ENCODE measurements at places on chromosomes 2 and 18.

- no peak for DNase-seq
Measured at GRCh38 chr2:160227293-160227915, 27.3 kb upstream of the ITGB6 start.

DNA sequence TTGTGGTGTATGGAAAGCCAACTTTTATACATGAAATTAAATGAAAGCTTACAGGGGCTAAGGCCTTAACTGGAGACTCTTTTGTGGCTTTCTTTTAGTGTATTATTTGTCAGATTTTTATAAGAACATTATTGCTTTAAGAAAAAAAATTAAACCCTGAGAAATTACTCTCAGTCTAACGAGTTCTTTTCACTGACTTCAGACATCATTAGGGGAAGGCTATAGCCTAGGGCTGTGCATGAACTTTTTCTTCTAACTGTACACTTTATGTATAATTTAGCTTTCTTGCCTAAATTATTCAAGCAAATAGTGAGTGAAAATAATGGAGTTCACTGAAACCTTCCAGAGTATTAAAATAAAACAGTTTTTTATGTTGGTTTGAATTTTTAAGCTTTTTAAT is 151.1 kb upstream of the MEIS1 start:
- no peak for DNase-seq

GRCh38 chr18:78001811-78002210 is 752.2 kb downstream of the GALR1 start:
- no peak for DNase-seq

GRCh38 chr18:57220480-57220879 is 73.6 kb downstream of the BOD1L2 start:
- no peak for DNase-seq

GRCh38 chr2:219459460-219460311 is 25.0 kb downstream of the SPEG start:
- DNase-seq, result no peak

GRCh38 chr18:54089749-54090459 is 134.6 kb downstream of the MBD2 start:
- DNase-seq, result no peak

DNA sequence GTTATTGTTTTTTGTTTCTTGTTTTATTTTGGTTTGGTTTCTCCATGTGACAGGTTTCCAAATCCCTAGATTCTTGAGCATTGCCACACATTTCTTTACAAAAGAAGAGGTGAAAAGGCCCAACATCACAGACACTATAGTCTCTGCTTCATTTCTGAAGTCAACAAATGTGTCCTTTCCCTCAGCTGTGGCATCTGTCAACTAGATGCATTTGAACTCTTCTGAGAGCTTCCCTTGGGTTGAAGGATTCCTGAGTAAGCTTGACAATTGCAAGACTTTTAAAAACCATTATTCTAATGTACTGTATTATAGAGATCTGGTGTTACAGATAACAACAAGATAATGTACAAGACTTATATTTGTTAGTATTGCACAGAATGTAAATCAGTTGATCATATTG is 703.3 kb upstream of the PKDCC start:
- no peak for DNase-seq

DNA sequence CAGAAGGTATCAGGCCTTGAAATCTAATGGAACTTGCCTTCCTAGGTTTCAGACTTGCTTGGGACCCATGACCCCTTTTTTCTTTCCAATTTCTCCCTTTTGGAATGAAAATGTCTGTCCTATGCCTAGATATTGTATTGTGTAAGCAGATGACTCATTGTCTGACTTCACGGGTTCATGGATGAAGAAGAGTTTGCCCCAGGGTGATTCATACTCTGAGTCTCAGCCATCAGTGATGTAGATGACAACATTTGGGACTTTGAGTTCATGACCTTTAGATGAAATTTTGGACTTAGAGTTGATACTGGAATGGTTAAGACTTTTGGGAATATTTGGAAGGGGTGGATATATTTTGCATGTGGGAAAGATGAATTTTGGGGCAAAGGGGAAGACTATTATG is 11.2 kb upstream of the SCYGR5 start:
- DNase-seq, result no peak

GRCh38 chr2:241030333-241030680 is 31.9 kb downstream of the SNED1 start:
- DNase-seq, result no peak

GRCh38 chr2:37394796-37395555 is 50.5 kb downstream of the QPCT start:
- no peak for DNase-seq

- no peak for DNase-seq
Measured at GRCh38 chr18:65346086-65346485, 404.7 kb upstream of the CDH7 start.

- DNase-seq, result no peak
Measured at GRCh38 chr2:207143215-207144172, 22.3 kb downstream of the KLF7 start.

DNA sequence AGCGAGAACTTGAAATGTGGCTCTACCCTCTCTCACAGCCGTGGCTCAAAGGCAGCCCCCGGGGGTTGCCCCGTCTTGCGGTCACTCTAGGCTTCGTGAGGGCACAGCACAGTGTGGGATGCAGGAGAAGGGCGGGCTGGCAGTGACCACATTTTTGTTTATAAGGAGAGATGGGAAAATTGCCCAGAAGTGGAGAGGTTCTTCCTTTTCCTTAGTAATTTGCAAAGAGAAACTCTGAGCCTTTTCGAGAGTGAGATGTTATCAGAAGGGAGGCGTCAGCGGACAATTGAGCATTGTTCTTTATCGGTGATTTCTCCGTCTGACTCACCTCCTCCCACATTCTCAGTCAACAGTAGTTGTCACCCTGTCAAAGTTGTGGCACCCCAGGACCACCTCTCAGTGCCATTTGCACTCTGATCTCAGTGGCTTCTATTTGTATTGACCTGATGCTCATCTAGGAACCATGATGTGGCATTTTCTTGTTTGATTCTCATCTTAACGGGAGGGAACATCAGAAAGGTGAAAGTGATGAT is 89.6 kb downstream of the ACAA2 start:
- DNase-seq, result no peak

- no peak for DNase-seq
Measured at GRCh38 chr18:66632756-66633155, 28.9 kb upstream of the CDH19 start.

- no peak for DNase-seq
Measured at GRCh38 chr2:56217106-56217505, 33.3 kb downstream of the CCDC85A start.

- DNase-seq, result no peak
Measured at GRCh38 chr2:224709301-224709700, 6.9 kb downstream of the CCDC195 start.

- DNase-seq, result no peak
Measured at GRCh38 chr2:230909841-230910545, 15.0 kb downstream of the GPR55 start.

Data from NCI-H1105 (cell line).